GM12865 (cell line): ENCODE measurements at places on chromosomes 13 and 19.

- DNase-seq, result no peak
Measured at GRCh38 chr13:102466610-102467190, 64.9 kb upstream of the FGF14 start.

DNA sequence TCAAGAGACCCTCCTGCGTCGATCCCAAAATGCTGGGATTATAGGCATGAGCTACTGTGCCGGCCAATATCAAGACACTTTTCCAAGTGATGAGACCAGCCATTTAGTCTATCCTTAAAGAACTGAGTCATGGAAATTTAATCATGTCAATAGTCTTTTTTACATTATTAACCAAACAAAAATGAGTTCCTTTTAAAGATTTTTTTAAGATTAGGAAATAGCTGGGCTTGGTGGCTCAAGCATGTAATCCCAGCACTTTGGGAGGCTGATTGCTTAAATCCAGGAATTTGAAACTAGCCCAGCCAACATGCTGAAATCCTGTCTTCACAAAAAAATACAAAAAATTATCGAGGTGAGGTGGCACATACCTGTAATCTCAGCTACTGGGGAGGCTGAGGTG is 16.7 kb upstream of the ZNF564 start:
- DNase-seq, result no peak

- DNase-seq, result no peak
Measured at GRCh38 chr13:93715866-93716265, 489.3 kb downstream of the GPC6 start.

GRCh38 chr13:107079423-107080049 is 511.6 kb upstream of the ARGLU1 start:
- no peak for DNase-seq

- no peak for DNase-seq
Measured at GRCh38 chr13:76696370-76696769, 189.8 kb downstream of the KCTD12 start.

GRCh38 chr13:75881109-75881775 is 245.1 kb downstream of the LMO7 start:
- DNase-seq, result no peak

- no peak for DNase-seq
Measured at GRCh38 chr13:20993661-20994440, 67.5 kb downstream of the LATS2 start.

DNA sequence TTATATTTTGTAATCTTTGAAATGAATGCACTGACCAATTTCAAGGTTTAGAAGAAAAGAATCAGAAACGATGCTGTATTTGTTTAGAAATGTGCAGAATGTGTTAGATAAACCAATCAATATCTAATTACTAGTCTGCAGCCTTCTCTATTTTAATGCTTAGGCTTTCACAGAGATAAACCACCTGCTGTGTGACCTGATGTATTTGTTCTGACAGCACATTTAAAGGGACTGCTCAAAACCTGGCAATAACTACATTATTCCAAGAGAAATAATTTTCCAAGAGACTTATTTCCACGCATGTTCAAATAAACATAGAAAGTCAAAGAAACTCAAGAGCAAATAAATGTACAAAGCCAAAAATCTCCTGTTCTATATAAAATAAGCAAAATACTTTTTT is 641.6 kb upstream of the PCDH20 start:
- DNase-seq, result no peak

DNA sequence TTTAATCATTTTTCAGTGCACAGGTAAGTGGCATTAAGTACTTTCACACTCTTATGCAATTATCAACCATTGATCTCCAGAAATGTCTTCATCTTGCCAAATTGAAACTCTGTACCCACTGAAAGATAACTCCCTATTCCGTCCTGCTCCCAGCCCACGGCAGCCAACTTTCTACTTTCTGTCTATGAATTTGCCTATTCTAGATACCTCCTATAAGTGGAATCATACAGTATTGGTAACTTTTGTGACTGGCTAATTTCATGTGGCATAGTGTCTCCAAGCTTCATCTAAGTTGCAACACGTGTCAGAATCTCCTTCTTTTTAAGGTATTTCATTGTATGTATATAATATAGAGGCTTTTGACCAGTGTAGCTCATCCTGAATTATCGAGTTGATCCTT is 5.7 kb upstream of the CEACAM18 start:
- no peak for DNase-seq
